ENCODE measurements at places on chromosomes 2 and 18.

DNA sequence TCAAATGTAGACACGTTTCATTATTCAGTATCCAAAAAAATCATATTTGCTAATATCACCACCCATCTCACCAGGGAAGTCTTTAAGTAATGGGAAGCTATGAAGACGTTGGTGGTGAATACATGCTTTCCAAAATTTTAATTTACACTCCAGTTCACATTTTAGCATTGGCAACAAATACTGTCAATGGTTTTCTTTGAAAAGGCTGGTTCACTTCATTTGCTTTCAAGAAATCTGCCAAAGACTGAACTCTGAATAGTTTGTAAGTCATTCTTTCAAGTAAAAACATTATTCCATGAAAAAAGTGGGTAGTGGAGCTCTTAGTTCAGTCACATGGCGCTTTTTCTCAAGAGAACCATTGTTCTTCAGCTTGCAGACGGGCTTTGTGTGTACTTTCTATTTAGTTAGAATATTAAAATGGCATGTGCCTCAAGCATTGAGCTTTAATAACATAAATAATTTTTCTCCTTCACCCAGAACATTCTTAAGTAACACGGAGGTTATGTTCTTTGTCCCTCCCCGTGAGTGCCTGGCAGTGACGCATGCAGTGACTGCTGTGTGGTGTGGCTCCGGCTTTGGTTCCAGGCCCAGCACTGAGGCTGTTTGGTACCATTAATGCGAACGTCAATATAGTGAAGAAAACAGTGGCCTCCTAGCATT, 300.0 kb upstream of the HDAC4 start:
- no peak for DNase-seq

- DNase-seq: no peak
These were observed 18.6 kb upstream of the MARCO start for GRCh38 chr2:118923371-118923770.

- peak; percentile 91 for DNase-seq
These were observed 113.4 kb downstream of the EIPR1 start for GRCh38 chr2:3264010-3264744.

DNA sequence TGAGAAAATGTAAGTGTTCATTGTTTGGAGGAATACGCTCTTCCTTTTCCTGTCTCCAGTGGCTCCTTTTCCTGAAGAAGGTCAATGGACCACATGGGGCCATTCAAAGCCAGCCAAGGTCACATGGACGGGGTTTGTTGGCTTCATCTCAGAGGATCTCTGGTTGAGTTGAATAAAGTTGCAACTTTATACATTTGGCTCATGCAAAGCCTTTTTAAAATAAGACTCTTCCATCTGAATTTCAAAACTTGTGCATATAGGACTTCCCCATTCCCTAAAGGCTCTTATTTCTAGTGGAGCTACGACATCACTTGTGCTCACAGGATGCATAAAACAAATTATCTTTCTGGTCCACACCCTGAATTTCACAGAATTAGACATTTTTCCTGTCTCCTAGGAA, 235.5 kb downstream of the CMPK2 start:
- DNase-seq: no peak

GRCh38 chr2:130185896-130186295, 3.8 kb downstream of the MZT2B start:
- no peak for DNase-seq
